GM03348 (cell line): ENCODE measurements at places on chromosomes 16 and 17.

GRCh38 chr16:87086156-87086555 lies 231.0 kb downstream of the C16orf95 start:
- no peak for DNase-seq

GRCh38 chr17:7858522-7858810 lies 663 bp downstream of the CYB5D1 start:
- DNase-seq, result peak; percentile 74

GRCh38 chr16:87006021-87006420 lies 311.2 kb downstream of the C16orf95 start:
- no peak for DNase-seq

- no peak for DNase-seq
These were observed 141.3 kb upstream of the HSBP1 start for GRCh38 chr16:83666449-83666848.

- no peak for DNase-seq
These were observed 56.5 kb downstream of the COPRS start for GRCh38 chr17:31802502-31802901.

GRCh38 chr16:54286366-54287130 lies at the start of gene IRX3:
Gene IRX3, minus strand, starts transcription at chr16:54286787. Its CDS starts 737 bp downstream, at chr16:54286050.
- peak; percentile 97 for DNase-seq

GRCh38 chr16:31198207-31198882 lies 4.2 kb downstream of the PYCARD start:
- no peak for DNase-seq

GRCh38 chr17:79695797-79696609 lies 34.7 kb upstream of the ENPP7 start:
- DNase-seq, result peak; percentile 37

GRCh38 chr16:56415875-56416274 lies 9.5 kb downstream of the AMFR start:
- DNase-seq, result no peak

DNA sequence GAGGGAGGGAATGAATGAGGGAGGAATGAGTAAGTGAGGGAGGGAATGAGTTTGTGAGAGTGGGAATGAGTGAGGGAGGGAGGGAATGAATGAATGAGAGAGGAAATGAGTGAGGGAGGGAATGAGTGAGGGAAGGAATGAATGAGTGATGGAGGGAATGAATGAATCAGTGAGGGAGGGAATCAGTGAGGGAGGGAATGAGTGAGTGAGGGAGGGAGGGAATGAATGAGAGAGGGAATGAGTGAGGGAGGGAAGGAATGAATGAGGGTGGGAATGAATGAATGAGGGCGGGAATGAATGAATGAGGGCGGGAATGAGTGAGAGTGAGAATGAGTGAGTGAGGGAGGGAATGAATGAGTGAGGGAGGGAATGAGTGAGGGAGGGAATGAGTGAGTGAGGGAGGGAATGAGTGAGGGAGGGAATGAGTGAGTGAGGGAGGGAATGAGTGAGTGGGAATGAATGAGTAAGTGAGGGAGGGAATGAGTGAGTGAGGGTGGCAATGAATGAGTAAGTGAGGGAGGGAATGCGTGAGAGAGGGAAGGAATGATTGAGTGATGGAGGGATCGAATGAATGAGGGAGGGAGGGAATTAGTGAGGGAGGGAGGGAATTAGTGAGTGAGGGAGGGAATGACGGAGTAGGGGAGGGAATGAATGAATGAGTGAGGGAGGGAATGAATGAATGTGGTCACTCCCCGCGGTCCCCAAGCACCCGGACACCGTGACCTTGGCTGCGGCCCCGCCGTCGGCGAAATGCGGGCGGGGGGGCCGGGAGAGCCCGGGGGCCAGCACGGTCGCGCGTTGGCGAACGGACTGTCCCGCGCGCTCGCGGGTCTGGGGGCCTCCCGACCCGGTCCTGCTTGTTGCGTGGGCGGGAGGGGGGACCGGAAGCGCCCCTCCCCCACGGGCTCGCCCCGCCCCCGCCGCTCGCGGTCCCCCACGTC lies 1.1 kb upstream of the UBE2I start:
- no peak for DNase-seq

- no peak for DNase-seq
These were observed 195.7 kb upstream of the WSCD1 start for GRCh38 chr17:5874486-5874885.

DNA sequence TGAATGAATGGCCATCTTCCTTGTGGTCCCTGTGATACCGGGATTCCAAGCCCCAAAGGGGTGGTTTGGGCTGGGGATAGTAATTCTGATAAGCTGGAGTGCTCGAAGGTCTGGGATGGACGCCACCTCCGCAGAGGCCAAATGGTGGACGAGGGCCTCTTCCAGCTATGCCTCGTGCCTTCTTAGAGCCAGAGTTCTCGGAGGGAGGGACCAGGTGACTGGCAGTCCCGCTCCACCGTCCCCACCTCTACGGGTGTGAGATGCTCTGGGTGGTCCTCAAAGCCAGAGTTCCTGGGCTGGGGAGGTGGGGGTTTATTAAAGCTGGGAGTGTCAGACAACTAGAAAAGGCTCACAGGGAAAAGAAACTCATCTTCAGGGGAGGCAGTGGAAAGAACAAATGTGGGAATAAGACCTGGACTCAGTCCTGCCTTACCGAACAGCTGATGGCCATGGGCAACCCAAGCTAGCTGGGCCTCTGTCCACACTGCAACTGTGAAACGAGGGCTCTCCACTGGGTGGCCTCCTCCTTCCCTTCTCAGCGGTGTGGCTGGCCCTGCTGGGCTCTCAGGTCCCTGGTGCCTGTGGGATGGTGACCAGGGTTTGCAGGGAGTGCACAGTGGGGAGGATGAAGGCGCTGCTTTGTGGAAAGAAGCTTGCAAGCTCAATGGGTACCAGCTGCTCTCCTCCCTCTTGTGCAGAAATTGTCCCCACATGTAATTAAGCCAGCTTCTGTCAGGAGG lies 75.2 kb downstream of the N4BP1 start:
- no peak for DNase-seq

DNA sequence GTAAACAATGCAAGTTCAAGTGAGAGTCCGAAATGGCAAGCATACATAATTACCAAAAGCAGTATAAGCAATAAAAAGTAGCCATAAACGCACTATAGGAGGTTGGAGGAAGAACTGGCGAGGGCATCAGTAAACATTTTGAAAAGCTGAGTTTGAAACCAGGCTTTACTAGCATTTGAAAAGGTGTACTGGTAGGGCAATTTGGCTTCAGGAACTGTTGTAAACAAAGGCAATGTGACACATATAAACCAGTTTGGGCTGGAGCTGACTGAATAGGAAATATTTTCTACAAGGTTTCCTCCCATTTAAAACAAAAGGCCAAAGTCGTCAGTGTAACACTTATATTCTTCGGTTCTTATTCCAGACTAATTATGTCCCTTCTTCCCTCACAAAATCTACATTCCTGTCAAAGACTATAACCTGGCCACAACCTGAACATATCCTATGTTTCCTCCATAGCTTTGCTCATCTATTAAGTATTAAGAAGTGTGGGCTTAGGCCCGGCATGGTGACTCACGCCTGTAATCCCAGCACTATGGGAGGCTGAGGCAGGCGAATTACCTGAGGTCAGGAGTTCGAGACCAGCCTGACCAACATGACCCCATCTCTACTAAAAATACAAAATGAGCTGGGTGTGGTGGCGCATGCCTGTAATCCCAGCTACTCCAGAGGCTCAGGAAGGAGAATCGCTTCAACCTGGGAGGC lies 7.8 kb downstream of the CBX1 start:
- no peak for DNase-seq

DNA sequence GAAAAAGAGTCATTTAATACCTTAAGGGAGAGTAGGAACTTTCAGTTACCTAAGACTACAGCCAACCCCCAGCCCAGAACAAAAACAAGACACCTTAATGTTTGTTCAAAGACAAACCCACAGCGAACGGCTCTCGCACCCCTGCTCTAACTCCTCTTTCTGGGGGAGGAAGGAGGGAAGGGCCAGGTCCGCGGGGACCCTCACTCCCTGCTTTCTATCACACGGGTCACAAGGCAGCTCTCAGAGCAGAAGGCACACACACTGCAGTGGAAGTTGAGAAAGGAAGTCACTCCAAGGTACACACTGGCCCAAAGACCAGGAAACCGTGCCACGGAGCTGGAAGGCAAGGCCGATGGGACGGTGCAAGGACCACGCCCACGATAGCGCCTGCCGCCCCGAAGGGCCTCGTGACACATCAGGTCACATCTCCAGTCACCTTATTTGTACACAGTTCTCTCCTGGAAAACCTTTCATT lies 10.0 kb downstream of the LITAFD start:
- no peak for DNase-seq
